Muscle of arm (tissue), 14 donors: ENCODE measurements at places on chromosomes 3 and 15.

- no peak for DNase-seq
These were observed 146.5 kb downstream of the EBLN2 start for GRCh38 chr3:73207946-73208440.

- no peak for DNase-seq
These were observed 450.1 kb upstream of the TBL1XR1 start for GRCh38 chr3:177647341-177647740.

- DNase-seq = no peak
These were observed 1.3 kb downstream of the COLQ start for GRCh38 chr3:15520185-15520584.

- DNase-seq = no peak
These were observed 364.7 kb downstream of the EPHB1 start for GRCh38 chr3:135159681-135160247.

- no peak for DNase-seq
These were observed 2.2 kb downstream of the BTBD1 start for GRCh38 chr15:83064859-83065258.

GRCh38 chr3:105401691-105402149 is 35.0 kb downstream of the ALCAM start:
- no peak for DNase-seq

DNA sequence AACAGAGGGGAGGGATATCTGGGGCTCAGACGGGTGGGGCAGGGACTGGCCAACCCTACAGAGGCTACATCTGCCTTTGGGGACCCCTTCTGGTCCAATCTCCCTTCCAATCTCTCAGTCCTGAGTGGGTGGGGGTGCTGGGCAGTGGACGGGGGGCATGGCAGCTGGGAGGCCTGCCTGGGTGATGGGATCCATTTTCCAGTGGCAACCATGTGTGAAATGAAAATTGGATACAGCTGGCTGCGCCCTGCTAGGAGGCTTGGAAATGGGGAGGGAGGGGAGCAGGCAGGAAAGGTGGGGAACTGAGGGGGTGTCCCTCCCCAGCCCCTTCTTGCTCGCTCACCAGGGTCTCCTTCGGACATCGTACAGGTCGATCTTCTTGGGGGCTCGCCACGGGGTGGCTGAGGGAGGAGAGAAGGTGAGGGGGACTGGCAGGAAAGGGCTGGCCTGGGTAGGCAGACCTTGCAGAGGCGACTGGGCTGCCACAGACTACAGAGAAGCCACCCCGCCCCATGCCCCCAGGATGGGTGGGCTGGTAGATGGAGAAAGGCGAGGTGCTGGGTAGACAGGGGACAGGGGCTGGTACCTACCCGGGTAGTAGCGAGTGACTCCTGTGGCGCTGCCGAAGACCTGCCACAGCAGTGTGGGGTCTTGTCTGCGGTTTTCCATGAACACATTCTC is 21.2 kb upstream of the TMEM115 start:
- no peak for DNase-seq

- DNase-seq = no peak
These were observed at the start of gene GRAMD2A for GRCh38 chr15:72197460-72198355. Gene GRAMD2A, minus strand, starts transcription at chr15:72197787.

- DNase-seq = no peak
These were observed 3.0 kb downstream of the DZIP1L start for GRCh38 chr3:138112362-138112761.

GRCh38 chr3:24240306-24240705 is 254.3 kb downstream of the THRB start:
- no peak for DNase-seq

DNA sequence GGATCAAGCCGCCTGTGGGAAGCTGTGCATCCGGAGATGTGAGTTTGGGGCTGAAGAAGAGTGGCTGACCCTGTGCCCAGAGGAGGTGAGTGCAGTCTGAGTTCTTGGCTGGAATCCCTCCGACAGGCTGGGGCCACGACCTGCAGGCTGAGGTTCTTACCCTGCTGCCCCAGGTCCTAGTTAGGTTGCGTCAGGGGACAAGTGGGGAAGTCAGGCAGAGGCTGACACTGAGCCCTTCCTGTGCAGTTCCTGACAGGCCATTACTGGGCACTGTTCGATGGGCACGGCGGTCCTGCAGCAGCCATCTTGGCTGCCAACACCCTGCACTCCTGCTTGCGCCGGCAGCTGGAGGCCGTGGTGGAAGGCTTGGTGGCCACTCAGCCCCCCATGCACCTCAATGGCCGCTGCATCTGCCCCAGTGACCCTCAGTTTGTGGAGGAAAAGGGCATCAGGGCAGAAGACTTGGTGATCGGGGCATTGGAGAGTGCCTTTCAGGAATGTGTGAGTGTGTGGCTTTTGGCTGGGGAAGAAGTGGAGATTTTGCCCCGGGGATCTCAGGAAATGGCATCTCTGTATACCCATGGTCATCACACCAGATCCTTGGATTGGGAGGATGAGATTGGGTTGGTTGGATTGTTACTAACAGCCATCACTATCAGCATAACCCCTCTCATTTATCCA is 1.3 kb downstream of the PPM1M start:
- no peak for DNase-seq

- no peak for DNase-seq
These were observed 53.5 kb upstream of the CHST2 start for GRCh38 chr3:143066033-143066432.

DNA sequence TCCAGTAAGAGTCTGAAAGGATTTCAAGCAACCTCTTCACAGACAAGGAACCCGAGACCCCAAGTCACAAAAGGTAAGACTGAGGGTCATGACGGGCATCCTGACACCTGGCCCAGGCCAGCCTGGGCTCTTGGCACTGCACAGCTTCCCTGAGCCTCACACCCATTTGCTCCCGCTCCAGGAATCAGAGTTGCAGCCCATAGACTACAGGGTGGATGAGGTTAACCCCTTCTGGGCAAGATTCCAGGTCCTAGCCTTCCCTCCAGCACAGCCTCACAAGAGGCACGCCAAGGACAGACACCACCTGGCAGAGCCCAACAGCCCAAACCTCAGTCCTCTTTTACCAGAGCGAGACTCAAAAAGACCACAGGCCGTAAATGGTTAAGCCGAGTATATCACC is 36.2 kb downstream of the RBPMS2 start:
- no peak for DNase-seq

DNA sequence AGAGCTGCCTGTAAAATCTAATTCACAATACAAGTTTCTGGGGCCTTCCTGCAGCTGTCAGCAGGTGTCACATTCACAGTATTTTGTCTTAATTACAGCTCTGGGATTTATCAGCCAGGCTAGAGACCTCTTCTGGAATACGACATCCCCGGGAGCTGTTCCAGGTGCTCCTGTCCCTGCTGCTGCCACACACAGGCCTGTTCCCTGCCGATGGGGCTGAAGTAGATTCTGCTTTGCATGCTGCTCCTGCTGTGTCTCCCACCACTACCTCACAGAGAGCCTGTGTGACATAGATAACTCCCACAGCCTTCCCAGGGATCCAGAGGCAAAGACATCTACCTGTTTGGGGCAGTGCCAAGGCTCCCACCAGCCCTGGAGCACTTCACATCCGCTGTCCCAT is 20.4 kb downstream of the COLQ start:
- DNase-seq = no peak

- no peak for DNase-seq
These were observed 23.9 kb upstream of the PIGZ start for GRCh38 chr3:196992461-196993065.

DNA sequence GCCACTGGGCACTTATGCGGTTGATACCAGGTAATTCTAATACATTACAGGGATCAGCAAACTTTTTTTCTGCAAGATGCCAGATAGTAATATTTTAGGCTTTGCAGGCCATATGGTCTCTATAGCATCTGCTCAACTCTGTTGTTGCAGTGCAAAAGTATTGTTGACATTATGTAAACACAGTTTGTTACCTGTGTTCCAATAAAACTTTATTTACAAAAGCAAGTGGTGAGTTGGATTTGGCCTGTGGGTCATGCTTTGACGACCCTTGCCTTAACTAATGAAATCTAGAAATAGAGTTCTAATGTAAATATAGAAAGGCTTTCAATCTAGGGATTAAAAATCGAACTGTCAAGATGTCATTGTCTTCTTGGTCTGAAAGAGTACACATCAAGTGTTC is 44.4 kb downstream of the PIK3CA start:
- DNase-seq = no peak

GRCh38 chr3:25473246-25473645 is 45.2 kb downstream of the RARB start:
- DNase-seq = no peak

DNA sequence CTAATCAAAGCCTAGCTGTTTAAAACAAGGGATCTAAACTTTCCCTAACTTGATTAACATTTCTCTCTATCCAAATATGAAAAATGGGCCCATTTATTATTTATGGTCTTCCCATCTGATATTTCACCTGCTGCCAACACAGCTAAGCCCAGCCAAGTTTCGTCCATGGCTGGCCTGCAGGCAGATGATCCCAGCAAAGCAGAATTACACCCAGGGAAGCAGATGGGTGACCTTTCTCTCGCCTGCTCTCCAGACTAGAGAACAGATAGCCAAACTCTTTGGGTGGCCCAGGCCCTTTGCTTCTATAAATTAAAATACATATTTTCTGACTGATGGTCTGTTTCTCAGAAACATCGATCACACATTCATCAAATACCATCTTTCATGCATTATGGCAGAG is 1038.8 kb downstream of the AGBL1 start:
- peak; percentile 21 for DNase-seq

DNA sequence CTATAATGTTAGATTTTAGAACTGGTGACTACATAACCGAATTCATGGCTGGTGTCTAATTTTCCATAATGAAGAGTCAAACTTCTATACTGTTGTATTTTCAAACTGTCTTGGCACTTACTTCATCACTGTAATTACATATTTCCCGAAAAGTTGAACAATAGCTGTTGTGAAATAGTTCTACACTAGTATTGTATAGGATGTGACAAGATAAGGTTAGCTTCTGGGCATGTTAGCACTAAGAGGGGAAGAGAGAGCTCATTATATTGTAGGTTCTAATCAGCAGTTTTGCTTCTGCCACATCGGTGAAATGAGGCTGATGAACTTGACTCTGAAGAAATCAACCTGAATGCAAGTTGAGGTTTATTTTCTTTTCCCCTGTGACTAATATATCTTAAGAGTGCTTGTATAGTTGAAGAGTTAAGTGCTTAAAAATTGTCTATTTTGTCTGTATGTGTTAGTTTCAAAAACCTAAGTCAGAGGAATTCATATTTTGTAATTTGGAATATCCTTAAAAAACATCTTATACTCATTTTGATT is 8.9 kb downstream of the GYG1 start:
- no peak for DNase-seq

DNA sequence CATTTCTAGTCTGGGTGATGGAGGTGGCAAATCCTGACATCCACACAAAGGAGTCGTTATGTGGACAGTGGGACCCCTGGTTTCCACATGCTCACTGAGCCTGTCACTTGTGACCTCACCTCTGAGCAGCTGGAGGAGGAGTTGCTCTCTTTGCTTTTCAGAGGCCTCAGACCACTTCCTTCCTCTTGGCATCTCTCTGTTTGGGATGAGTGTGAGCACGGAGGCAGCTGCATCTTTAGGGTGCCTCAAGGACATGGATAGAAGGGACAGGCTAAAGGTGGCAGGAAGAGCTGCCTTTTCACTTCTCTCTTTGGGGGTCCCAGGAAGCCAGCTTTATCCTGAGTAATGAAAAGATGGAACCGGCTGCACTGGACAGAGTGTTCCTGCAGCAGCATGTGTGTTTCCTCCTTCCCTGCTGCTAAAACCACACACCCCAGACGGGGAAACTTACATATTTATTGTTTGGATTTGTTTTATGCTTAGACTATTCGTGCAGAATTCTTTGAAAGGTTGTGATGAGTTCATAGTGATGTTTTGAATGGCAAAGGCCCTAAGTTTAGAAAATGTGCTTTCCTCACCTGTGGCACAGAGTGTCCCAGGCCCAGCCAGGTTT is 31.8 kb downstream of the GPR171 start:
- no peak for DNase-seq

GRCh38 chr3:159356606-159357005 is 554.8 kb downstream of the MFSD1 start:
- no peak for DNase-seq

DNA sequence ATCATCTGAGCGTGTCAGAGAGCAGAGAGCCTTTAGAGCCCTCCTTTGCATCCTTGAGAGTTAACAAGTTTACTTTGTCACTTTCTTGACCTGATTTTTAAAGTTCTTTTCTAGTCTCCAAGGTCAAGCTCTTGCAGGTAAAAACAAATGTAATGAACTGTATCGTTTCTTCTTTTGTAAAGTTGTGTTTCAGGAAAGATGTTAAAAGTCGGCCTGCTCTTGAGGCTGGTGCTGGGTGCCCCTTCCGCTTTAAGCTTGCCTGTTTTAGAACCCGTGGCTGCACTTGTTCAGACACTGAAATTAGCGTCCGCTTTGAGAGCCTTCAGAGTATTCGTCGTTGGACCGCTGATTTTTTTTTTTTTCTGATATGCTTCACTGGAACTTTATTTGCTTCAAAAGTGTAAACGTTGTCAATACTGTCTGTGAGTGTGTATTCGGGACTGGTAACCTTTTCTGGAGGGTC is 52.6 kb upstream of the ULK4 start:
- peak; percentile 63 for DNase-seq

DNA sequence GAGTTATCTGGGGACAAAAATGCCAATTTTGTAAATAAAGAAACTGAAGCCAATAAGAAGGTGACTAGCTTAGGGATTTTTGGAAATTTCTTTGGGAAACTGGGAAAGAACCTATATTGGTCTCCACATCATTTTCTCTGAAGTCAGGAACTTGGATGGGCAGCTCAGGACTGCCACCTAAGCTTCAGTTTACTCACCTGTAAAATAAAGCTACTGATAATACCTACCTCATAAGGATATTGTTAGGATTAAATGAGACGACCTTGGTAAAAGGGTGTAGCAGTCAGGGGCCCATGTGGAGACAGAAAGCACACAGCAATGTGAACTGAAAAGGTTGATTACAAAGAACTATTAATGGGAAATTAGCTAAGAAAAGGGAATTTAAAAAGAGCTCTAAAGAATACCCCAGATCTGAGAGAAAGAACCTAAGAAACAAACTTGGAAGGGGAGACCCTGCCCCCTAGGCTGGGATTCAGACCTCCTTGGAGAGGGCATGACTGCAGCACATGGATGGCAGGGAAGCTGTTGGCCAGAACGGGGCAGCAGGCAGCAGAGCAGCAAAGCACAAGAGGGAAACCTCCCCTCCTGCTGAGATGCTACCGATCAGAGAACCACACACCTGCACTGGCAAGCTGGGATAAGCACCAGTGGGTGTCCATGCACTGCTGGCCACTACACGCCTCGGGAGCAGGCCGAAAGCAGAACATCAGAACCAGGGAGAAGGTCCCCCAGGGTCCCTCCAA is 83.7 kb upstream of the THBS1 start:
- DNase-seq = no peak

GRCh38 chr3:73685061-73685460 is 60.3 kb upstream of the PDZRN3 start:
- no peak for DNase-seq

DNA sequence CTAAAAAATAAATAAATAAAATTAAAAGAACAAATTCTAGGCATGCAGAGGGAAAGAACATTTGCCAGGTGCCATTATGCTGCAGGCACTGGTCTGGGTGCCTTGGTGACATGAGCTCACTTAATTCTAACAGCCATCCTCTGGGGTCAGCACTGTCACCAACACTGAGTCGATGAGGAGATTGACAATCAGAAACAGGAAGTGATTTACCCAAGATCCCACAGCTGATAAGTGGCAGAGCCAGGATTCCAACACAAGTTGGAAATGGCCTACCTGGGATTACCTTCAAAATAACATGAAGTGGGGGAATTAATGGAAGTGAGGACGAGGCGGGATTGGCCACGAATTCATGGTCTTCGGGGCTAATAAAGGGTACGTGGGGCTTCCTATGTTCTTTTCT is 3.6 kb downstream of the PLIN1 start:
- DNase-seq = no peak

GRCh38 chr3:172211123-172211522 is 171.7 kb downstream of the FNDC3B start:
- no peak for DNase-seq
